CD14-positive monocyte (primary cell): ENCODE measurements at places on chromosomes 1 and 21.

- DNase-seq: no peak
These were observed 43.6 kb downstream of the PBX1 start for GRCh38 chr1:164602480-164603093.

GRCh38 chr1:19661721-19662228, 2.9 kb upstream of the HTR6 start:
- no peak for DNase-seq

DNA sequence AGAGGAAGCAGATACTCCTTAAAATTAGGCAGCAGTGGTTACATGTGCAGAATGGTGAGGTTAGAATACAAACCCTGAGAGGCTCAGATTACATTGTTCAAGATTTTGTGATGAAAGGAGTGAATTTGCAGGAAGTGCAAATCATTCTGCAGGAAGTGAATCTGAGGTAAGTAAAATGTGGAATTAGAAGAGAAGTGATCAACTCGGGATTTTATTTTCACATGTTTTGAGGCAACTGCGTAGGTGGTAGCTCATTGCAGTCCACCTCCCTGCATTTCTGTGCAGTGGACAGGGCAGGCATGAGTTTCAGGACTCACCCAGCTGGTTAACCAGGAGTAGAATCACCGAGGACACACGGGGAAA, 2.1 kb upstream of the PLA2G2C start:
- DNase-seq: no peak

GRCh38 chr1:192635041-192635440, 906 bp upstream of the RGS13 start:
- DNase-seq: no peak

DNA sequence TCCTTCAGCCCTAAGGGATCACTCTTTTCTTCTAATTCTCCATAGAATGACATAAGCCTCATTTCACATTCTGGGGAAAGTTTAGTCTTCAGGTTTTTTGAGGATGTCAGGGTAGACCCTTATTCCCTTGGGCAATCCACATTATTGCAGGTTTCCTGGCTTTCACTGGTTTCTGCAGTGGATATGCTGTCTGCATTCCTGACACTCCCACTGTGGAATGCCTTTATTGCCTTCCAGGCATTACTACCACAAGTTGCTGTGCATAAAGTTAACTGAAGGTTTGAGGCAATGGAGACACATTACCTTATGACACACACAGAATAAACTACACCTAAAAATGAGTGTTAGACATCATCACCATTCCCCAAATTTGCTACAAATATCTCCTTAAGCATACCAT, 12.7 kb downstream of the FASLG start:
- DNase-seq: no peak

DNA sequence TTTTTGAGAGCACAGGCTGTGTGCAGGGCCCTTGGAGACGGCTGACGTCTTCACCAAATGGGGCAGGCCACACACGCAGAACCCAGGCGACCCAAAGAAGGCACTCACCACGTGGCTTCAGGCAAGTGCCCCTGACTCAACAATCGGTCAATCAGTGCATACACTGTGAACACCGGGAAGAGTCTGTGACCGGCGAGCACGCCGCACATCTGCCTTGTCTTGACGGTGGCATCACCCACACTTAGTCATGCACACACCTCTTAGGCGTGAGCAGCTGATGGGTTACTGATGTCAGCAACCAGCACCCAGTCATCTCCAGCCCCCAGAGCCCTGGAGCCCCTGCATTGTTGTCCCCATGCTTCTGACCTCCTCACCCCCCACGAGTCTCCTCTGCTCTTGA, 4.9 kb upstream of the LRRC3 start:
- no peak for DNase-seq
